ENCODE measurements at places on chromosomes 1 and 21.

DNA sequence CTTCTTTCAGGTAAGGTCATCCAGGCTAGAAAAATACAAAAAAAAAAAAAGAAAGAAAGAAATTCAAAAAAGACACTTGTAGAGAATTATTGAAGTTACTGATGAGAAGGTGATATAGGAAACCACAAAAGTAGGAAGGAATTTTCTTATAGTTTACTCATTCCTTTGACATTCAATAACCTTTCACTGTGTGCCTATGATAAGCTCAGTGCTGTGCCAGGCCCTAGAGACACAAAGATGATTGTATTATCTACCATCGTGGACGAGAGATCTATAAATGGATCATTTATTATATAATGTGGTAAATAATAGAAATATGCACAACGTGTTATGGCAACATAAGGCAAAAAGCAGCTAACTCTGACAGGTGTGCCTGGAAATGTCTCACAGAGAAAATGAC, 109.6 kb upstream of the NGF start:
- no peak for ATAC-seq

- peak; percentile 26 for ATAC-seq
Observed at GRCh38 chr1:218164111-218164929, 120.8 kb upstream of the RRP15 start.

DNA sequence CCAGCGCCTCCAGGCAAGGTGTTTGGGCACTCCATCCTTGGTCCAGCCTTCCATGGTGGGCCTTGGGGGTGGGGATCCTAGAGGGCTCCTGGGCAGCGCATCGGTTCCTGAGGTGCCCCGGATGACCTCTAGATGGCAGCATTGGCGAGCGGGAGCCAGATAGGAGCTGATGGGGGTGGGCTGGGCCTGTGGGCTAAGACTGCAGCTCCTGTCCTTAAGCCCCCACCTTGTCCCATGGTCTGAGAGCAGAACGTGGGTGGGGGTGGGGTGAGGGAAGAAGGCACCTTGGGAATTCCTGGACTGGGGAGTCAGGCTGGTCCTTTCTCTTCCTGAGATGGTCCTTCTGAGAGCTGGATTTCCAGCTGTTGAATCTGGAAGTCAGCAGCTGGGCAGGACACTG, 93.4 kb upstream of the CSF3R start:
- ATAC-seq: peak; percentile 59

- ATAC-seq: peak; percentile 95
Observed at GRCh38 chr1:212368073-212368484, 46.6 kb downstream of the PACC1 start.

DNA sequence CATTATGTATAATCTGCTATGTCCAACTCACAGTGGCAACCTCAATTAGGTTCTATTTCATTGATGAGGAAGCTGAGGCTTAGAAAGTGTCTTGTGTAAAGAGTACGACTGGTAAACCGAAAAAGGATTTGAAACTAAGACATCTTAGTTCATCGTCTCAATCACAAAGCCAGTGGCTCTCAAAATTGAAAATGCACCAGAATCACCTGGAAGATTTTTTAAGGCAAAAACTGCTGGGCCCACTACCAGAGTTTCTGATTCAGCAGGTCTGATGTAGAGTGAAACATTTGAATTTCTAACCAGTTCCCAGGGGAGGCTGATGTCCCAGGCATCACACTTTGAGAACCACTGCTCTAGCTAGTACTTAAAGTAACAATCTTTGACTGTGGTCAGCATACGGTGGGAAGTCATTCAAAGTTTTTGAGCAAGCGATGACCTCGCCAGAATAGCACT, 5.2 kb upstream of the LRRC53 start:
- ATAC-seq: no peak

- no peak for ATAC-seq
Observed at GRCh38 chr21:18384771-18385170, 18.8 kb downstream of the TMPRSS15 start.

- no peak for ATAC-seq
Observed at GRCh38 chr1:233135833-233136232, 159.7 kb downstream of the PCNX2 start.

DNA sequence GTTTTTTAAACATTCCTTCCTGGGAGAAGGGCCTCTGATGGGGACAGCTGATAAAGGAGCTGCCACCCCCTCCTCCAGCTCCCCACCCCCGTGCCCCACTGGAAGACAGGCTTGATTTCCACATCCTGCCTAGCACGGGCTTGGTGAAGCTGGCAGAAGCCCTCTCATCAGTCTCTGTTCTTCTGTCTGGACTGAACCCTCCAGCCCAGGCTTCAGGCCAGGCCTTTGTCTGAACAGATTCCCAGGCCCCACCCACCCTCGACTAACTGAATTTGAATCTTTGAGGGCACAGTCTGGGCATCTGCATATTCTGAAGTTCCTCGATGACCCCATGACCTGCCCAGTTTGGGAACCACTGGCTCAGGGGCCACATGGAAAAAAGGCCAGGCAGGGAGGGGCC, 75.3 kb downstream of the CD58 start:
- no peak for ATAC-seq

GRCh38 chr1:19437891-19438294, 47.4 kb downstream of the CAPZB start:
- ATAC-seq: no peak

GRCh38 chr1:221841251-221841982, 99.5 kb upstream of the DUSP10 start:
- ATAC-seq: no peak

DNA sequence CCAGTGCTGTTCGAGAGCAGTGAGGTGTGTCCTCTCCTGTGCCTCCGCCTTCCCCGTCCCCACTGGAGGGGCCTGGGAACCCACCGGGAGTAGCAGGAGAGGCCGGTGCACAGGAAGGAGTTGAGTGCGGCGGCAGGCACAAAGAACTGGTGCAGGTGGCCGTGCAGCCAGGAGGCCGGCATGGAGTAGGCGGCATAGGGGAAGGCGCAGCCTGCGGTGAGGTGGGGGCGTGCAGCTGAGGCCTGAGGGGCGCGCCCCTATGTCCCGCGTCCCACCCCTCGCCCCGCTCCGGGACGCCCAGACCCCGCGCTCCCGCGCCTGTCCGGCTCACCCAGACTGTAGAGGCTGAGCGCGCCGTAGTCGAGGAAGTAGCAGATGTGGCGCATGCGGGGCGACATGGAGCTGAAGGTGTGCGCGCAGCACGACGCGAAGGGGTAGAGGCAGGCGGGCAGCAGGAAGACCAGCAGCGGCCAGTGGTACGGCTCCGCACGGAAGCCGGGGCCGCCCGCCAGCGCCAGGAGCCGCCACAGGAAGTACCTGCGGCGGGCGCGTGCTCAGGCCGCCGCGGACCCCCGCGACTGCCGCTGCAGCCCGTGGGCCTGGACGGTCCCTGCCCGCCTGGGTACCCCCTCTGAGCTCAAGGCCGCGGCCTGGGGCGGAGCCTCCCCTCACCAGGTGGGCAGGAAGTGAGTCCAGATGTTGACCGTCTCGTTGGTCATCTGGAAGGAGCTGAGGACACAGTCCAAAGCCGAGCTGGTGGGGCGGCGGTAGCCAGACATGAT, 2.2 kb downstream of the PAQR6 start:
- ATAC-seq: peak; percentile 58

DNA sequence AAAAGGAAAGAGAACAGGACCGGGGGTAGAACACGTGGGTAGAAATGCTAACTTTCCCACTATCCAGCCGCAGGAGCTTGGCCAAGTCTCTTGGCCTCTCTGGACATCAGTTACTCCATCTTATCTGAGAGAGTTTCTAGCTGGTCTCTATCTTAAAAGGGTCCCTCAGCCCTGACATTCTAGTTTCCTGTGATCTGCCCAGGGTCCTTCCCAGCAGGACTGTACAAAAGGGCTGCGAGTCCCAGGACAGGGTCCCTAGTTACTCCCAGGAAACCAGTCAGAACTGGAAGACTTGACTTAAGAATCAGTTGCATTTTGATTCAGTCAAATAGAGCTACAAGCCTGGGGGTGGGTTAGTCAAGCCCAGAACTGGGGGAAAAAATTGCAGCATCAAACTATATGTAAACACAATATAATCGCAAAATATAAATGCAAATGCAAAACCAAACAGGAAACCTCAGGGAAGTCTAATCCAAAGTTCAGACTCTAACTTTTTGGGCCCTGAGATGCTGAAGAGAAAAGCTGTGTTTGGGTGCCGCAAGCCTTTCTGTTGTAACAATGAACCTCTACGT, 2.9 kb downstream of the ASAP3 start:
- ATAC-seq: peak; percentile 14

- ATAC-seq: no peak
Observed at GRCh38 chr1:69919129-69919921, 286.1 kb downstream of the LRRC40 start.

DNA sequence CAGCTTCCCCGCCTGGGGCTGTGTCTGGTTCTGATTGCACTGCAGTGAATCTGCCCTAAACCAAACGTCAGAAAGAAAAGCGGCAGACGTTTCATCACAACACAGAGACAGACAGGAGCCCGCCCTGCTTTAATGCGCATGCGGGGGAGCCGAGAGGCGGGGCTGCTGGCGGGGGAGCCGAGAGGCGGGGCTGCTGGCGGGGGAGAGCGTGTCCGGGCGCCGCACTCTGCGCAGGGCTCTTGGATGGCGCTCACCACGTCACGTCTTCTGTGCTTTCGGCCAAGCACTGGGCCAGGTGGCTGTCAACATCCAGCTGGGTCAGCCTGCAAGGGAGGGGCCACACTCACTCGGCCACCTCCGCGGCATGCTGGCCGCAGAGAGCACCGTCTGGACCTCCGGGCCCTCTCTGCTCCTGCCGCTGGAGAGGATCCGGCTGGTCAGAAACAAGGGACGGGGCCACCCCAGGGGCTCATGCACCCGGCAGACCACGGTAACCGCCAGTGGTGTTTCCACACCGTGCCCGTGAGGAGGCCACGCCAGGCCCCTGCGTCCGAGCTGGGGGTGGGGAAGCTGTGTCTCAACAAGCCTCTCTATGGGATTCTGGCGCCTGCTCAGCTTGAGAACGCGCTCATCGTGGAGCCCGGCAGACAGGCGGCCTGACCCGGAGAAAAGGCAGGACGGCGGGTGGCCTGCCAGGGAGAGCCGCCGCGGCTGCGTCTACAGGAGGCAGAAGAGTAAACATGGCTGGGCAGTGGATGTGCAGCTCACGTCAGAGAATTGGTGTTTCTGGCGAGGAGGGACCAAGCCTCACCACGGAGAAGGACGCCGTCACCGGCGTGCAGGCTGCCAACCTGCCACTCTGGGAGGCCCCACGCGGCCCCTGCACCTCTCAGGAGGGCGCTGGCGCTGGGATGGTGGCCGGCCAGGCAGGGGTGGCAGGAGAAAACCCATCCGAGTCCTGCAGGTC, 4.8 kb downstream of the FAAP20 start:
- ATAC-seq: peak; percentile 97

DNA sequence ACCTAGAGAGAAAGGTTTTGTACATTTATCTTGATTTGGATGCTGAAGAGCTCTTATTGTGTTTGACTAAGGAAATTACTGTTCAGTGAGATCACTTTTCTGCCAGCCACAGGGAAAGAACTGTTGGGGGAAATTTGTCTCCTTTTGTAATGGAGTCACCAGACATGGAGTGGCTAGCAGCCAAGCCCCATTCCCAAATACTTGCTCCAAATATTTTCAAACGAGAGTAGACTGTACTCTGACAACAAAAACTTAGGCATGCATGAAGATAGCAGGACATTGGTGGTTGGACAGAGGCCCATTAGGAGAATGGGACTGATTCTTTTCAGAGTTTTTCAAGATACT, 21.1 kb downstream of the IPO9 start:
- no peak for ATAC-seq

DNA sequence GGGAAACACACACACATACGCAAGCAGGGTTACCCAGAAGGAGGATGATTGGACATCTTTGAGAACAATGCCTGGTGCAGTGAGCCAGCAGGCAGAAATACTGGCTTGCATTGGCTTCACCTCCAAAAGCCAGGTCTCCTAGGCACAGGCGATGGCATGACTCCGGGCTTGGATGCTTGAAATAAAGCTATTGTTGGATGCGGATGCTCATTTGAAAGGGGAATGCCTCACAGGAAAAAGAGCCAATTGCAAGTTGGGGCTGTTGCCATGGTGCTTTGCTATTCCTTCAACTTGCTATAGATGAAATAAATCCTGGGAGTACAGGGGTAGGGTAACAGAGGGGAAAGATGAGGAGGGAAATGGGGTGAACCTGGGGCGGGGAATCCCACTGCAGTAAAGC, 180.7 kb upstream of the SGIP1 start:
- no peak for ATAC-seq

DNA sequence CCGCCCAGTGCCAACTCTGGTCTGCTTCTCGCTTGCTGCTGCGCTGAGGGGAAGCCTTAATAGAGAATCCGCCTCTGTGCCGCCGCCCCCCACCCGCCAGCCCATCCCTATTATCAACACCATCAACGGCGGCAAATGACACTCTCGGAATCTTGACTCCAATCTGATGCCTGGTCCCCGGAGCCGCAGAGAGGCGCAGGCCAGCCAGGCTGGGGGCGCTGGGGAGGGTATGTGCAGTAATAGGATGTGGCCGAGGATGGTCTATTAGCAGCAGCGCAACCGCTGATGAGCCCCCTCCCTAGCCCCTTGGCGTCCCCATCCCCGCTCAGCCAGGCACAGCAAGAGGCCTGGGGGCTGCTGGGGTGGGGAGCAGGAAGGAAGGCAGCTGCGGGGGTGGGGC, 15.1 kb upstream of the DMBX1 start:
- no peak for ATAC-seq

DNA sequence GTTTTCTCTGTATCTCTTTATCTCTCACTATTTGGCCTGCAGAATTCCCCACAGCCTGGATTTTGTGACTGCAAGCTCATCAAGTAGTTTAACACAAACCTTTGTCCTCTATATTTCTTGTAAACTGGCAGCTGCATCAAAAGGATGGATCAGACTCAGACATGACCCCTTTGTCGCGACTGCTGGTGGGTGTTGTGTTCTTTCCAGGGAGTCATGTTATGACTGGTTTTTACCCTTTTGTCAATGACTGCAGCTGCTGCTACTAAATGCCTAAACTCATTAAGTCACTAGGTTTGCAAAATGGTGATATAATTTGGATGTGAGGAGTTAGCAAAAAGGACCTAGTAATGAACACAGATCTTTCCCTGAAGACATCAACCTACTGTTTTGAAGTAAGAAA, 10.2 kb upstream of the TOMM20 start:
- peak; percentile 53 for ATAC-seq

All from activated T-helper 17 cell treated with anti-CD3 and anti-CD28 coated beads, Interleukin-2, amount 50 U/mL, for 72 hours (primary cell).